Left lung (tissue), 14 donors: ENCODE measurements at places on chromosomes 12 and 14. TPM values are rescaled to one million over a fixed set of nuclear protein-coding genes. Genes with fewer than 3 reads are reported as not detected.

Gene PRKD1
- total RNA-seq: 13.6 TPM

Gene RASSF9
- total RNA-seq: 8.3 TPM

DNA sequence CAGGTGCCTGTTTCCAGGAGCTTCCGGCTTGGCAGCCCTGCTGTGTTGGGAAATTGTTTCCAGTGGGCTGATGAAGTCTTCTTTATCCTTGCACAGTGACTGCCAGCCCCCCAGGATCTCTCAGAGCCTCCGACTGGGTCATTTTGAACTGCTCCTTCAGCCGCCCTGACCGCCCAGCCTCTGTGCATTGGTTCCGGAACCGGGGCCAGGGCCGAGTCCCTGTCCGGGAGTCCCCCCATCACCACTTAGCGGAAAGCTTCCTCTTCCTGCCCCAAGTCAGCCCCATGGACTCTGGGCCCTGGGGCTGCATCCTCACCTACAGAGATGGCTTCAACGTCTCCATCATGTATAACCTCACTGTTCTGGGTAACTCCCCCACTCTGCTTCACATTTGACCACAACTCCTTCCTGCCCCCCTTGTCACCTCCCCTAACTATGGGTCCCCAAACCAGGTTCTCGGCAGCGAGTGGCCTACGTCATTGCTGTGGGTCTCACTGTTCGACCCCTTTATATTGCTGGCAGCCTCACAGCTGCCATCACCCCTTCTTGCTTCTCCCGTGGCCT is 2.3 kb downstream of the LAG3 start:
- no peak overlapping the region for H3K4me3 ChIP-seq
- H3K27ac ChIP-seq: no peak overlapping the region
- no peaks in the 10 kb centered on the region for H3K36me3 ChIP-seq
- peaks cover 47% of the 10 kb centered on the region for H3K27me3 ChIP-seq
- H3K4me1 ChIP-seq: peaks cover 11% of the 10 kb centered on the region

GRCh38 chr14:86003998-86004397 is 474.1 kb downstream of the FLRT2 start:
- no peak for DNase-seq
- no peak overlapping the region for H3K4me3 ChIP-seq
- no peaks in the 10 kb centered on the region for H3K27me3 ChIP-seq
- H3K36me3 ChIP-seq: no peaks in the 10 kb centered on the region

DNA sequence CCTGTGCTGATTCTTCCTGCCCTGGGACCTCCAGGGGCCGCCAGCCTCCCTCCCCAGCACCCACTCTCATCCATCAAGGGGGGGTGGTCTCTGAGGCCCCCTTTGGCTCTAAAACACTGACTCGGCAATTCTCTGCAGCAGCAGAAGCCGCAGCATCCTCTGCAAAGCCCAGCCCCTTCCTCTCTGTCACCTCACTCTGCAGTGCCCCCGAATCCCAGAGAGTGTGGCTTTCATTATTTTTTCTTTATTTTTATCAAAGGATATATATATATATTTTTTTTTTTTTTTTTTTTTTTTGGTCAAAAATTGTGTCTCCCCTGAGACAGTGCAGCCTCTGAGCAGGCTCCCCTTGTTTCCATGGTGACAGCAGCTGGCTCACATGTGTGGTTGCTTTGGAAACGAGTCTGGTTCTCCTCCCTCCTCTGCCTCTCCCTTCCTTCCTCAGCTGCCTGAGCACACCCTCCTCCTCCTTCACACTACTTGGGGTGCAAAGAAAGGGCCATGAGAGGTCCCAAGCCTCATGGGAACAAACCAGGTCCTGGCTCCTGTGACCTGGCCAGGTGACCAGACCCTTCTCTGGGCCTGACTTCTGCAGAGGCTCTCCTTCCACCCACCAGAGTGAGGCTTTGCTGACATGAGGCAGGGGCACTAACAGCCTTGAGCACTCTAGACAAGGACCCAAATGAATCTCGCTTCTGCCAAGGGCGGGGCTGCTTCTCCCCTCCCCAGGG is 100.5 kb downstream of the LRRC74A start:
- H3K36me3 ChIP-seq: no peaks in the 10 kb centered on the region
- no peak overlapping the region for H3K27ac ChIP-seq
- peaks cover 26% of the 10 kb centered on the region for H3K4me1 ChIP-seq
- no peaks in the 10 kb centered on the region for H3K27me3 ChIP-seq

DNA sequence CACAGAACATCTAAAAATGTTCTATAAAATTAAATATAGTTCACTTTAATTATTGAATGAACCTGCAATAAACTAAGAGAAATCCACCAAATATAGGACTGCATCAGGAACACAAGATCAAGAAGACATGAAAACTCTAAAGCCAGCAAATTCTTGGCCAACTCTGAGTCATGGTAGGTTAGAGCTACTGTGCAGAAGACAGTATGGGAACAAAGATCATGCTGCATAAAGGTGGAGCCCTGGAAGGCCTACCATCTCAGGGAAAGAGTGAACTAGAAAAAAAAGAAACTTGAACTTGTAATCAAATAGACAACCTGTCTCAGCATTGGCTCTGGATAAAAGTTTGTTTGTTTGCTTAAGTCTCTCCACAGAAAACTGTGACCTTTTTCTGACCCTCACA is 66.9 kb upstream of the CNOT2 start:
- H3K36me3 ChIP-seq: no peaks in the 10 kb centered on the region
- no peak for DNase-seq
- H3K4me1 ChIP-seq: no peaks in the 10 kb centered on the region
- no peak overlapping the region for H3K4me3 ChIP-seq
- H3K27me3 ChIP-seq: no peaks in the 10 kb centered on the region

DNA sequence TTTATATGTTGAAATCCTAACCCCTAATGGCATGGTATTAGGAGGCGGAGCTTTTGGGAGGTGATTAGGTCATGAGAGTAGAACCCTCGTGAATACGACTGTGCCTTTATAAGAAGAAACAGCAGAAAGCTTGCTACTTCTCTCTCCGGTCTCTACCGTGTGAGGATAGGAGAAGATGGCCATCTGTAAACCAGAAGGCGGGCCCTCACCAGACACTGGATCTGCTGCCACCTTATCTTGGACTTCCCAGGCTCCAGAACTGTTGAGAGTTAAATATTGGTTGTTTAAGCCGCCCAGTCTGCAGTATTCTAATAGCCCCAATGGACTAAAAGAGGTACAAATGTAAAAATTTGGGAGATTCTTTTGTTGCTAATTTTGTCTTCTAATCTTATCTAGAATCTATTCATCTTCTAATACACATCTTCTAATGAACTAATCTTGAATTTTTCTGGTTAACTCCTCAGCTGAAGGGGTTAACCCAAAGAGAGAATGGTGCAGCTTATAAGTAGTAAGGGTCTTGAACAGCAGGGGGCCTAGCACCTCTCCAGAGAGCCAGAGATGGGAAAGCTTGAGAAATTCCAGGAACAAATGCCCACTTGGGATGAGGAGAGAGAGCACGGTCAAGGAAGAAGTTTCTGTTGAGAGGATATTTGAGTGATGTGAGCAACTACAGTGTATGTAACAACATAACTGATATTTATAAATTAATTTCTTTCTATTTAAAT is 264.0 kb upstream of the GRIP1 start:
- no peaks in the 10 kb centered on the region for H3K4me1 ChIP-seq
- DNase-seq: no peak
- no peak overlapping the region for H3K27ac ChIP-seq
- H3K36me3 ChIP-seq: no peaks in the 10 kb centered on the region
- no peak overlapping the region for H3K4me3 ChIP-seq
- no peaks in the 10 kb centered on the region for H3K27me3 ChIP-seq

- no peaks in the 10 kb centered on the region for H3K27me3 ChIP-seq
- H3K4me3 ChIP-seq: no peak overlapping the region
- DNase-seq: no peak
- no peaks in the 10 kb centered on the region for H3K36me3 ChIP-seq
- no peak overlapping the region for H3K27ac ChIP-seq
- peaks cover 23% of the 10 kb centered on the region for H3K4me1 ChIP-seq
Observed at GRCh38 chr12:92571844-92572543, 130.8 kb upstream of the PLEKHG7 start.
